ENCODE measurements at places on chromosomes 6 and 20.

GRCh38 chr6:142088858-142089216 is 43.9 kb upstream of the GJE1 start:
- no peak for DNase-seq

DNA sequence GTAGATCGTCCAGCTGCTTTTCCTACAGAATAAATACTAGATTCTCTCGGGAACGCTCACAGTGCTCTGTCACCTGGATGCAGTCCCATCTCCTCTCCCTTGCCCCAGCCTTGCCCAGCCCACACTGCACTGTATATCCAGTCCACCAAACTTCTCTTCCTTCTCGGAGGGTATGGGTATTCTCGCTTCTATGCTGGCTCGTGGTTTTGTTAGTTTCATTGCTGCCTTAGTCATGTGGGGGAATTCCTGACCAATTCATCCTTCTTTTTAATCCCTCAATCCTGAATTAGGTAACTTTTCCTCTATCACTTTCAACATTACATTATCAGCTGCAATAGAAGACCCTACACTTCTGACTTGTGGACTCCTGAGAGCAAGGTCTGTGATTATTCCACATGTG is 252.4 kb downstream of the GMDS start:
- no peak for DNase-seq

GRCh38 chr6:18861204-18861603 is 474.1 kb downstream of the RNF144B start:
- no peak for DNase-seq

DNA sequence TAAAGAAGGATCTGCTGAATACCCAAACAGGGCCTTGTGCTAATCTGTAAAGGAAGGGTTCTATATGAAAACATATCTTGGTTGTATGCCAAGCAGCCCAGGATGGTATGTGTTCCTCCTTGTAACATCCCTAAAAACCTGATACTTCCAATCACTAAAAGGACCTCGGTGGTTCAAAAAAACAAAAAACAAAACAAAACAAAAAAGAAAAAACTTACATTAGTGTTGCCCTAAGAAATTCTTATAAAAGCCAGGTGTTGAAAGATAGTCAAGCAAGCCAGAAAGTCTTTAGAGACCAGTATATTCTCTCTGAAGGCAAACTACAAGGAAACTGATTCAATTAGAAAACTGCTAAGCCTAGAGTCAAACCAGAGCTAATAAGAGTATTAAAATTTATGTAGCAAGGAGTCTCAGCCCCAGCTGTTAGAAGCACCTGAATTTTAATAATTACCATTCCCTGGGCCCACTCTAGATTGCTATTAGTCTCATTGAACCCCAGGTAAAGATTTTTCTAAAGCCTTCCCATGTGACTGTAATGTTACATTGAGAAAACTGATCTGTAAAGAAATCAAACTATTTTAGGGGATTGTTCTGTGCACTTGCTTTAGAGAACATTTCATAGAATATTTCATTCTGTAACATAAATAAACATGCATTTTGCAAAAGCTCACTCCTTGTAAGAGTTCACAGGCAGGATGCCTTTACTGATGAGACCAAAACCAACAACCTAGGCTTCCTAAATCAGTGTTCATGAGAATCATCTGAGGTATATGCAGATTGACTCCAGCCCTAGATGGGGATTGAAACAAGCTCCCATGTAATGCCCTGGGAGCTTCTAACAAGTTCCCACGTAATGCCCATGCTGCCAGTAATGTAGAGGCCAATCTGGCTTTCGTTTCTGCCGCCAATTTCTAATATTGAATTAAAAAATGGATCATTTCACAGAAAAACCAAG is 95.2 kb upstream of the BTN3A2 start:
- DNase-seq = no peak

GRCh38 chr6:6697620-6698019 is 109.1 kb downstream of the LY86 start:
- DNase-seq = no peak

GRCh38 chr6:36627801-36628246 is 33.7 kb downstream of the SRSF3 start:
- DNase-seq = peak; percentile 84

DNA sequence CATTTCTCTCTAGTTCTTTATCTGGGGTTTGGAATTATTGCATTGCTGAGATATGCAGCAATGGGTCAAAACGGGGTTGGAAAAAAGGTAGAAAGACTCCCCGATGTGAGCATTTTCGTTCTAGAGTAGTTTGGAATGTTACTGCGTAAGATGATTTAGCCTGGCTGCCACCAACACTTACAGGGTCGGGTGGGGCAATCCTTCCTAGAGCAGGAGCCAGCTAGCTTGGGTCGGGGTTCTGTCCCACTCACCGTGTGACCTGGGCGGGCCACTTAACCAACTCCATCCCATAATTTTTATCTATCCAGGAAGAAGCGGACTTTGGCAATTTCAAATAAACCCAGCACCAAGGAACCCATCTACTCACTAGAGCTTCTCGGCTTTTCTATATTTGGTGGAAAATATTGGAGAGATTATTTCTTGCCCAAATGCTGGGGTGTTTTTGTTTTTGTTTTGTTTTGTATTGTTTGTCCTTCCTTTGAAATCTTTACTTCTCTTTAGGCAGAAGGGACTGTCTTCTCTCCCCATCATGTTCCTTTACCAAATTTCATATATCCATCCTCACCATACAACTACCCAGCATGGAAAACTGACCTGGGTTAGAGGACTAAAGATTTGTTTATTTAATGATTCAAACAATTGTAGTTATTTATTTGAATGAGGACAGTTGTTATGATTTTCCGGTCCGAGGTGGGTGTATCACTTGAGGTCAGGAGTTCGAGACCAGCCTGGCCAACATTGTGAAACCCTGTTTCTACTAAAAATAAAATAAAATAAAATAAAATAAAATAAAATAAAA is 72.4 kb downstream of the GPX5 start:
- DNase-seq = no peak

DNA sequence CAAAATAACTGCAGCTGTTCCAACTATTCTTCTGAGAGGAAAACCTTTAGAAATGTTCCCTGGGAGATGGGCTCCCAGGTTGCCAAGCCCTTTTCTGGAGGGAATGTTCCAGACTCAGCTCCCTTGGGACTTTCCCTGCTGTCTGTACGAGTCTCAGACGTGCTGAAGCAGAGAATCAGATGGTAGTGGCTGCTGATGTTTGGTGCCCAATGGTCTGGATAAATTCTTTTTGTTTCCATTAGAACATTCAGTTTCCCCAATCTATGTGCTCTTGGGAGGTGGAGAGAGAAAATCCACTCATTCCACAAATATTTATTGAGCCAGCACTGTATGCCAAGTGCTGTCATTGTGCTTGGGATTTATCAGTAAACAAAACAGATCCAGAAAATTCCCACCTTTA is 40.0 kb downstream of the SNHG17 start:
- no peak for DNase-seq

- no peak for DNase-seq
These were observed 102.0 kb downstream of the ERMARD start for GRCh38 chr6:169853196-169854082.

GRCh38 chr20:48630342-48631075 is 197.3 kb downstream of the PREX1 start:
- no peak for DNase-seq

- DNase-seq = no peak
These were observed 603.5 kb upstream of the CITED2 start for GRCh38 chr6:139977887-139978332.

DNA sequence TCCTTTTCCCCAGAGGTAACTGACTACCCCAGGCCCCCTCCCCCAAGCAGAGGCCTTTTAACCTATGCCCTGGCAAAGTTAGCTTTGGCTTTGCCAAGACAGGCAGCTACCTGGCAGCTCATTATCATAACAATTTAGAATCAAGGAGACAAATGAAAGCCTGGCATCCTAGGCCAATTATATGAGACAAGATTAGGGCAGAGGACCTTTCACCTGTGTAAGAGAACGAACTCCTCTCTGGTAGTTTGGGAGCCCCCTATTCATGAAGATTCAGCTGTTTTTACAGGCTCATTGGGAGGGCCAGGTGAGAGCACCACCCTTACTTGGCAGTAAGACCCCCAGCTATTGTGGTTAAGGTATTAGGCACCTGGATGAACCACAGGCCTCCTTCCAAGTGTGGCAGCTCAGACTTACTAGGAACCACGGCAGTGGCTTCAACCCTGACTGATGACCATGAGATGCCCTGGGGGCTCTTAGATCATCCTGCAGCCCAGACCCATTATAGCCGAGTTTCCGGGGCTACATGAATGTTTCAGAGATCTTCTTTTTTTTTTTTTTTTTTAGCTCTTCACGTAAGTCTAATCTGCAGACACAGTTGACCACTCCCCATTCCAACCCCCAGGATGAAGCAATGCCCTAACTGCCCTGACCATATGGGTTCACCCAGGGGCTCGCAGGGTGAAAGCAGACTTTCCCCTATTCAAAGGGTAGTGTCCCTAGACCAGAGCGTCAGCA is 56.2 kb downstream of the RAB44 start:
- no peak for DNase-seq

GRCh38 chr6:1652842-1653241 is 43.1 kb downstream of the FOXC1 start:
- no peak for DNase-seq

DNA sequence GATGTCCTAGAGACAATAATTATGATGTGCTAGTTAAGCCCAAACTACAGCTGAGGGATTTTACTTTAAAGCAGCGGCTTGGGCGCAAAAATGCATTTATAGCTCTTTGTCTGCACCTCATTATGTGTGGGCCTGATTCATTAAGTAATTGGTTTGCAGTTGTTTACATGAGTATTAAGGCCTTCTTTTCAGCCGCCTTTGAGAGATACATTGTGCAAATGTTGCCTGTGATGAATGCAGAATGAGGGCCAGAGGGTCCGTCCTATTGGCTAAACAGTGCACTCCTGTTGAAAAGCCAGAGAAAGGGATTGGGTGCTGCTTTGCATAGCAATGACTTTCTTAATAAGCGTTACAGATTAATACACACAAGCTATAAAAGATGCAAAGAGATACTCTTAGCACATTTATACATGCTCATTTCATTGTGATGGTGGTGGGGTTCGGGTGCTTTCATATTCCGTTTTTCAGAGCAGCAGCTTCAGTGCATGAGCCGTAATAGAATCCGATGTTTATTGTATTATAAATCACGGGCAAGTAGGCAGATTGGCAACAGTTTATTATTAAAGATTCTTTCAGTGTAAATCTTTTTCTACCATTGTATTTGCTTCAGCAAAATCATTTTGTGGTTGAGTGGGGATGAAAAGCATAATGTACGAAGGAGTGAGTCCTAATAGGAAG is 68.2 kb upstream of the XRN2 start:
- DNase-seq = no peak

DNA sequence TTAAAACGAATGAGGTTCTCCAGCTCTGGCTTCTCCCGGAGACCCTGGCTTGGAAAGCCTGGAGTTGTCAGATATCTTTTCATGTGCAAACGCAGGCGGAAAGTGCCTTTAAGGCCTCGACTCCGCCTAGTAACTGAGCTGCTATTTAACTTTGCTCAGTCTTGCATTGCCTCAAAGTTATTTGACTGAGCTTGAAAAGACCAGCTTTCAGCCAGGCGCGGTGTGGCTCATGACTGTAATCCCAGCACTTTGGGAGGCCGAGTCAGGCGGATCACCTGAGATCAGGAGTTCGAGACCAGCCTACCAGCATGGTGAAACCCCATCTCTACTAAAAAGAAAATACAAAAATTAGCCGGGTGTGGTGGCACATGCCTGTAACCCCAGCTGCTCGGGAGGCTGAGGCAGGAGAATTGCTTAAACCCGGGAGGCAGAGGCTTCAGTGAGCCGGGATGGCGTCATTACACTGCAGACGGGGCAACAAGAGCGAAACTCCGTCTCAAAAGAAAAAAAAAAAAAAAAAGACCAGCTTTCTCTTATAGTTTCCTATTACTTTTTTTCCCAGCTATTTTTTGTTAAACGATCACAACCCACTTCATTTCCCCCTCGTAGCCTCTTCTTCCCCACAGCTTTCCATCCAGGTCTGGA is 1.9 kb downstream of the GCNT2 start:
- peak; percentile 18 for DNase-seq

GRCh38 chr6:53984163-53984562 is 127.1 kb upstream of the MLIP start:
- DNase-seq = no peak

GRCh38 chr20:63756648-63756991 is 17.0 kb downstream of the SLC2A4RG start:
- DNase-seq = peak; percentile 6

DNA sequence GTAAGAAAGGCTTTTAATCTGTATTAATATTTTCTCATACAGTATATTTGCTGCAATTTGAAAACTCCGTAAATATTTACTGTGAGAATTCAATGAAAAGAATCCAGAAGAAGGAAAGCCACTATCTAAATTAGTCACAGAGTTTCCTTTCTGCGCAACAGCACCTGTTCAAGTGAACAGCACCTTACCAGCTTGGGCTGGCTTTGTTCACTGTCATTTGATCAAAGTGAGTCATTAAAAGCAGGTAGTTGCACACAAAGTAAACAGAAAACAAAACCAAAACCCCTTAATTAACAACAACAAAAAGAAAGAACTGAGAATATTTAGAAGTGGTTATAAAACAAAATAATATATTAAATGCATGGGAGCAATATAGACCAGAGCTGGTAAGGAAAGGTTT is 12.8 kb downstream of the SMLR1 start:
- no peak for DNase-seq

GRCh38 chr6:47419621-47420020 is 58.0 kb upstream of the CD2AP start:
- DNase-seq = no peak

- no peak for DNase-seq
These were observed 3.4 kb upstream of the TBC1D7 start for GRCh38 chr6:13331516-13332348.

DNA sequence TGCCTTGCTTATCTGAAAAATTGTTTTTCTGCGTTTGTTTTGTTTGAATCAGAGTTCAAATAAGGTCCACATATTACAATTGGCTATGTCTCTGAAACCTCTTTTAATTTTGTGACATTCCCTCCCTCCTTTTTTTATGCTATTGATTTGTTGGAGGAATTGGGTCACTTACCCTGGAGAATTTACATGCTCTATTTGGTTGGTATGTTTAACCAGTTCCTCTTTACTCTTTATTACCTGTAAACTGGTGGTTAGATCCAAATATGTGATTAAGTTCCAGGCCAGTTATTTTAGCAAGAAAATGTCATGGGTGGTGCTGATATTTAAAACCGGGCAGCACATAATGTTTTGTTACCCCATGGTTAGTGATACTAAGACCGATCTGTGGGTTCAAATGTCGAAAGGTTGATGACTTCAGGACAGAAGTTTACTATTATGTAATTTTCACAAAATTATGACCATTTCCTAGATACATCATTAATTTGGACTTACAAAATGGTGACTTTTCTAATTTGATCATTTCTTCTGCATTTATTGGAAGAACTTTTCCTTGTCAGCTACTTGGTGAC is 77.3 kb downstream of the KIZ start:
- no peak for DNase-seq

DNA sequence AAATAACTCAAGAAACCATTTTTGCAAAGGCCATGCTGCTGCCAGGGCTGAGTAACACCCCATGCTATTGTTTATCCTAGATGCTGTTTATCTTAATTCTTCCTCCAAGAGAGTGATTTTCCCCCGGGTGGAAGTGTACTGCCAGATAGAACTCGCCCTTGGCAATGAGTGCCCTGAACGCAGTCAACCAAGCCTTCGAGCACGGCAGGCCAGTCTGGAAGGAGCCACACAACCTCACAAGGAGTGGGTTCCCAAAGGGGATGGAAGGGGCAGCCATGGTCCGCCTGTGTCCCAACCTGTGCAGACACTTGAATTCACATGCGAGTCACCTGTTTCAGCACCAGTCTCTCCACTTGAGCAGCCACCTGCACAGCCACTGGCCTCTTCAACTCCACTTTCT is 31.9 kb downstream of the PNPLA1 start:
- peak; percentile 40 for DNase-seq

GRCh38 chr6:159065759-159066329 is 21.1 kb upstream of the TAGAP start:
- DNase-seq = no peak

- no peak for DNase-seq
These were observed 979.7 kb downstream of the TBC1D32 start for GRCh38 chr6:120354452-120355098.

Measured in right cardiac atrium (tissue), 5 donors.